Activated T-cell treated with anti-CD3 and anti-CD28 coated beads for 4 hours (primary cell): ENCODE measurements at places on chromosomes 16 and 17.

- DNase-seq = no peak
These were observed 22.8 kb upstream of the KDM6B start for GRCh38 chr17:7811251-7811650.

- DNase-seq = no peak
These were observed 61.0 kb downstream of the SLC39A11 start for GRCh38 chr17:73031472-73031871.

- no peak for DNase-seq
These were observed 5.0 kb upstream of the STH start for GRCh38 chr17:45993962-45994627.

DNA sequence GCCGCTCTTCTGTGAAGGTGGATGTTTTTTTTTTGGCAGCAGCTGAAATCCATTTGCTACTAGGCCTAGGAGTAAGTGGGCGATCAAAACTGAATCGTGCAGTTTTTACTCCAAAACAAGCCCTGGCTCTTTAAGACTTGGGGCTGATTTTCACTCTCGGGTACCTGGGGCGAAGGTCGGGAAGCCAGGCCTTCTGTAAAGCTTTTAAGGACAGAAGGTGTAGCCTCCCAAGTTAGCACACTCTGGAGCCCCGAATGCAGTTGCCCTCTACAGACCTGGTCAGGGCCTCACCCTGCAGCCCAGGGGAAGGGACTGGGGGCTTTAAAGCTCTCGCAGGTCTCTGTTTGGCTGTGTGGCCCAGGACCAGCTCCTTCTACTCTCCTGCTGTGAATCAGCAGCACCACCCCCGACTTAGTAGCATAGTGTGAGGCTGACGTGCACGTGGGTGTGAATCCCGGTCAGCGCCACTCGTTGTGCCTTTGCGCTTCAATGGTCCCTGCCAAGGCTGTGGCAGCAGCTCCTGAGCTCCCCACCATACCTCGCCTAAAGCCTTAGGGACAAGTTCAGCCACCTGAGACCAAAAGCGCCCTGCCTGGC lies 49.9 kb downstream of the TMEM235 start:
- DNase-seq = no peak

DNA sequence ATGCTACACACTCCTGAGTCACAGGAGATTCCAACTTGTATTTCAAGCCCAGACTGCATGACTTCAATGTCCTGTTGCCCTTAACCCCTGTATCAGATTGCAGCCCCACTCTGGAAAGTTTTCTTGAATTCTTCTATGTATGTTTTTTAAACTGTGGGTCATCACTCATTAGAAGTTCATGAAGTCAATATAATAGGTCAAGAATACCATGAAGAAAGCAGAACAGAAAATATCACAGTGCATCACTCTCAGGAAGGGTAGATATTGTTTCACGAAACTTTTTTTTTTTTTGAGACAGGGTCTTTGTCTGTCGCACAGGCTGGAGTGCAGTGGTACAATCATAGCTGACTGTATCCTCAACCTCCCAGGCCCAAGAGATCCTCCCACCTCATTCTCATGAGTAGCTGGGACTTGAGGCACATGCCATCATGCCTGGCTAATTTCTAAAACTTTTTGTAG lies 20.5 kb downstream of the PRKCB start:
- no peak for DNase-seq

DNA sequence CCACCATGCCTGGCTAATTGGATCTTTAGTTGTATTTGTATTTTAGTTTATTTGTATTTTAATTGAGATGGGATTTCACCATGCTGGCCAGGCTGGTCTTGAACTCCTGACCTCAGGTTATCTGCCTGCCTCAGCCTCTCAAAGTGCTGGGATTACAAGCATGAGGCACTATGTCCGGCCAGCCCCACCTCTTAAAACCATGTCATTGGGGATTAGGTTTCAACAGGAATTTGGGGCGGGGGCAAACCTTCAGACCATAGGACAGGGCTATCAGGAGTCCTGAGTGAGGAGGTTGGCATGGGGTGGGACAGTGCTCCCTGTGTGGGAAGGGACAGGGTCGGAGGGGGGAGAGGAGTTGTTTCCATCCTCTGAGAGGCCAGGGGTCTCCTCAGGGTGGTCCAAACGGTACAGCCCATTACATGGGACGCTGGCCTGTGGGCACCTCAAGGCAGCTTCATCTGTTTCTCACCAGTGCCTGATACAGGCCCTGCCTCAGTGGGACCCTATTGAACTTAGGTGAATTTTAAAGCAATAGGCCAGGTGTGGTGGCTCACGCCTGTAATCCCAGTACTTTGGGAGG lies 21.6 kb downstream of the GAA start:
- DNase-seq = no peak

DNA sequence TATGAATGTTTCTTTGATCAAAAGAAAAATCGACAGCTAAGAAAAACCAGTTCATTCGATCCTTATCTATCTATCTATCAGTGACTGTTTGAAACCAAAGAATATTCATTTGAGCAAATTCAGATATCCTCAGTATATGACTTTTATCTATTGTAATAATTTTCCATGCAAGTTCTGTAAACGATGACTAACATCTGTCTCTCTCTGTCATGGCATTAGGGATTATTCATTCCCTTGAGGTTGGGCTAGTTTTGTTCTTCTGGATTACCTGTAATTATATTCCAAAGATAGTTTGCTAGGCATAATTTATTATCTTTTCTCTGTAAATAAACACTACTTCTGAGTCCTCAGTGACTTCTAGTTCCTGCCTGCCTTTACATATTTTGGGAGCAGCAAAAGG lies 497.7 kb upstream of the CDH11 start:
- no peak for DNase-seq

DNA sequence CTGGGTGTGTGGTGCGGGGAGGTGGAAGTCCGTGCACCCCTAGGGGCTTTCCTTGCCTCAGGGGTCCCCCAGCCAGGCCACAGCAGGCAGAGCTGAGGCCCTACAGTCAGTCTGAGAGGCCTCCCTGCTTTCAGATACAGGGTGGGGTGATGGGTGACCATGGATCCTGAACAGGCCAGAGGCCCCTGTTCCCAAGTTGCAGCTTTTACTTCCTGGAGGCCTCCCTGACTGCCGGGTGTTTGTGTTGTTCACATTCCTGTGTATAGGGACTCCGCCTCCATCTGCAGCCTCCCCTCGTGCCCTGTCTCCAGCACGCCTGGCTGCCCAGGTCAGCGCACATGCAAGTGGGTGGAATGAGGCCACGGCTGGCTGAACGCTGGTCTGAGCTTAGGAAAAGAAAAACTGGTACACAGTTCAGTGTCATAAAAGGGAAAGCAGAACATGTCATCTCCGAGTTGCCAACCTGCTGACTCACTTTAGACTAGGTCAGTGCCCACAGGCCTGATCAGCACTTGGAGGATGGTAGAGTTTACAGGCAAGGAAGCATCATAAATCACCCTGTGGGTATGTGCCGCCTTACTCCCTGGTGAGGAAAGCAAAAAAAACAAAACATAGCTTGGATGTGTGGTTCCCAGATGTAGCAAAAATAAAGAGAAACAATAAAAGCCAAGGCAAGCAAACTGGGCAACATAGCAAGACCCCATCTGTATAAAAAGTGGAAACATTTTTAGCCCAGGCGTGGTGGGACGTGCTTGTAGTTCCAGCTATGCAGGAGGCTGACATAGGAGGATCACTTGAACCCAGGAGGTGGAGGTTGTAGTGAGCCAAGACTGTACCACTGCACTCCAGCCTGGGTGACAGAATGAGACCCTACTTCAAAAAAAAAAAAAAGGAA lies 6.2 kb upstream of the SLC7A6 start:
- no peak for DNase-seq

DNA sequence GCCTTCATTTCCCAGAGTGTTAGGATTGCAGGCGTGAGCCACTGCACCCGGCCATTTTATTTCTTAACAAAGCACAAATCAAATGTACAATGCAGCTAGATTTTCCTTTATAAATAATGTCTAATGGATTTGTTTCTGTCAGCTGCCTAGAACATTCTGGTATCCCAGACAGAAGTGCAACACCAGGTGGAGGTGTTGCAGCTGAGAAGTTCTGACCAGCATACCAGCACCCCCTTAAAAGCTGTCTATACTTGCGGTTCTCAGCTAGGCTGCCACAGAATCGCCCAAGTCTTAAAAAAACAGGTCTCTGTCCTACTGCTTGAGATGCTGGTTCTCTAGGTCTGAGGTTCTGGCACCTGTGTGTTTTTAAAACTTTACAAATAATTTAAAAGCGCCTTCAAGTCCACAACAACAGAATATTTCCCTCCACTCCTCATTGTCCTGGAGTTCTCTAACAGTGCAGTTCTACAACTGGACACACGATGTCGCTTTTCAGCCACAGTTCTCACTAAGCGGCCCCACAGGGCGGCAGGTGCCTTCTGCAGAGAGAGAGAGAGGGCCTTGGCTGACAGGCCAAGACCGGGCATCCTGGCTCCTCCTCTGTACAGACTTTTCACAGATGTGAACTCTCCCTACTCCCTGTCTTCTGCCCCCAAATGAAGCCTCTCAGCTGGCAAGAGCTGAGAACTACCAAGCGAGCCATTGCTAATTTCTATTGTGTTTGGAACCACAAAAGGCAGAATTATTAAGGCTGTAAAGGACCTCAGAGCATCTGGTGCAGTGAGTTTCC lies 32.6 kb upstream of the MEOX1 start:
- peak; percentile 67 for DNase-seq

DNA sequence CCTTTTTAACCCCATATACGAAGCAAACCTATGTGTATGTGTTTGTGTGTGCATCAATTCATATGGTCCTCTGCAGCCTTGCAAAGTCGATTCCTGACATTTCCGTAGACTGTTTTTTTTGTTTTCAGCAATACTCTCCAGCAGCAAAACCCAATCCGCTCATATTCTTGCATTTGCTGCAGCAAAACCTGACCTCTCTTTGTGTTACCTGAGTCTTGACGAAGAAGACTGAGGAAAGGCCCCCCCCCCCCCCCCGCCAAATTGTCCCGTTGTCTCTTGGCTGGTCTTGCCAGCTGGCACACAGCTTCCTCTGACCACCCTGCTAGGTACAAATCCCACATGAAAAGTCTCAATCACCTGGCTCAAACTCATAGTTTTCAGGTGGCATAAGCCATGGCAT lies 494.7 kb downstream of the WWOX start:
- no peak for DNase-seq

GRCh38 chr17:50211249-50212120 lies 10.1 kb upstream of the COL1A1 start:
- DNase-seq = no peak

- DNase-seq = no peak
These were observed 525.2 kb upstream of the PSMD7 start for GRCh38 chr16:73771196-73772064.

GRCh38 chr17:63934183-63935112 lies 2.3 kb upstream of the CD79B start:
- DNase-seq = no peak

DNA sequence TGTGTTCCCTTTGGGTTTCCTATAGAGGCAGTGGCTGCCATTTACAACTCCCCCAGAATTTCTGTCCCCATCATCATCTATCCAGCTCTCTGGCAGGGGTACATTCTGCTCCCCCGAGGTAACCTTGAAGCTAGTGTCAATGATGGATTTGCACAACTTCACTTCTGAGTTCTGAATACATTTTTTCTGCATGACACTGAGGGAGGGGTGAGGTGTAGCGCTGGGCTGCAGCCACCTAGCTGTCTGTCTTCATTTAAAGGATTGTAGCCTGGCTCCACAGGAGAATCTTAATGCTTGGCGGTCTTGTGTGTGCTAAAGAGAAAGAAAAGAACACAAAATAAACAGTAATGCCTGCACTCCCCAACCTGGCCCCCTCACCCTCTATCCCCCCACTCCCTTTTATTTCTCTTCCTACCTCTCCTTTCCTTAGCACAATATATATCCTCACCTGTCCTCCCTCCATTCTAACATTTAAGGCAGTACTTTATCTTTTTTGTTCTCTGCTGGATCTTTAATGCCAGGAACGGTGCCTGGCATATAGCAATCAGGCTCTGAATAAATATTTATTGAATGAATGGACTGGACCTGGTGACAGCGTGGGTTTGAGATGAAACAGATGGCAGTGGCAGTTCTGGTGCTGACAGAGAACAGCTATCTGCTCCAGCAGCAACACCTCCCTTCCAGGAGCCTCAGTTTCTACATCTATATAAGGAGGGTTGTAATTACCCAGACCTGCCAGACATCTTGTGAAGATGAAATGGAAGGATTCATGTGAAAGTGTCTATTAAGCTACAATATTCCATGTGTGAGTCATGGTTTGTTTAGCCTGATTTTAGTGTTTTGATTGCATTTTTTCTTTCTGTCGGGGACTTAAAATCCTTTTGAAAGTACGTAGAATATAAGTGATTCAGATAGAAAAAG lies 163.5 kb upstream of the CDH11 start:
- no peak for DNase-seq

DNA sequence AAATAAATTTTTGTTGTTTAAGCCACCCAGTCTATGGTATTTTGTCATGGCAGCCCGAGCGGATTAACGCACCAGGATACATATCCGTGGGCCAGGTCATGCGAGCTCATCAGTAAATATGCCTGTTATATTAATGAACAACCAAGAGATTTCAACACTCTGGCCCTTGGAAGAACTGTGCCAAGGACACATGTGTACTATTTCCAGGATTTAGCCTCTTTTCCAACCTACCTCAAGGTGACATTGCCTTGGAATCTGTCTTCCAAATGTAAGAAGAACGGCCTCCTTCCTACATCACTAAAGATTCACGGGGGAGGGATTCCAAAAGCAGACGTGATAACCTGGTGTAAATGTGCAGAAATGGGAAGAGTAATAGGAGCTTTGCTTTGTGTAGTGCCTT lies 72.8 kb upstream of the DYNLRB2 start:
- DNase-seq = no peak

- DNase-seq = no peak
These were observed 74.4 kb downstream of the RPH3AL start for GRCh38 chr17:278055-278675.

DNA sequence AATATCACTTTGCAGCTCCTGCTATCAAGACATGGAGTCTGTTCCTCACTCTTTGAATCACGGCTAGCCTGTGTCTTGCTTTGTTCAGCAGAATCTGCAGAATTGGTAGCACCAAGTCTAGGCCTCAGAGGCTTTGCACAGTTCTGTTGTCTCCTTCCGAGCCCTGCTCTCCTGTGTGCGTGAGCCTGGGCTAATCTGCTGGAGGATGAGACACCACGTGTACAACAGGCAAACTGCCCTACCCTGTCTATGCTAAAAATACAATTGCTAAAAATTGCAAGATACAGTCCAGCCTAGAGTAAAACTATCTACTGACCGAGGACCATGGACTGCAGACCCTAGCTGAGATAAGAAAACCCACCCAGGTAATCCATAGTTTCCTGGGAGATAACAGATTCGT lies 484.7 kb downstream of the NPIPA7 start:
- DNase-seq = no peak

DNA sequence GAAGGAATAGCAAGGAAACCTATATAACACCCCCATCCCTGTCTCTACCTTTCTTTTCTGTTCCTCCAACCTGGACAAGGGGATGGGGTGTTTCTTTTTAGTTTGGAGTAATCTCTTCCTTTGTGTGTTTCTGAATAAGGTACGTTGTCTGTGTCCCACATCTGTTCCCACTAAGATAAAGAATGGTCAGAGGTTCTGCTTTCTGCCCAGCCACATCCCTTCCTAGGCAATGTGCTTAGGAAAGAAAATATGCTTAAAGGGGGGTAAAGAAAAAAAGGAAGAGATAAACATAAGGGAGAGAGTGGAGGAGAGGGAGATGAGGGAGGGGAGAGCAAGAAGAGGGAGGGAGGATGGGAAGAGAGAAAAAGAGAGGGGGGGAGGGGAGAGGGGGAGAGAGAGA lies 35.1 kb downstream of the SLC6A2 start:
- no peak for DNase-seq

GRCh38 chr17:1078831-1079561 lies 82.1 kb downstream of the TIMM22 start:
- no peak for DNase-seq

GRCh38 chr17:521183-521525 lies 168.5 kb upstream of the RPH3AL start:
- no peak for DNase-seq

GRCh38 chr17:18218756-18219415 lies 6.5 kb upstream of the LLGL1 start:
- DNase-seq = no peak
